Uterus (tissue), 4 donors: ENCODE measurements at places on chromosomes 4 and X.

GRCh38 chrX:25020905-25021449, 5.2 kb upstream of the ARX start:
- H3K27me3 ChIP-seq, result no peaks in the 10 kb centered on the region
- no peaks in the 10 kb centered on the region for H3K4me1 ChIP-seq
- H3K36me3 ChIP-seq, result no peaks in the 10 kb centered on the region

DNA sequence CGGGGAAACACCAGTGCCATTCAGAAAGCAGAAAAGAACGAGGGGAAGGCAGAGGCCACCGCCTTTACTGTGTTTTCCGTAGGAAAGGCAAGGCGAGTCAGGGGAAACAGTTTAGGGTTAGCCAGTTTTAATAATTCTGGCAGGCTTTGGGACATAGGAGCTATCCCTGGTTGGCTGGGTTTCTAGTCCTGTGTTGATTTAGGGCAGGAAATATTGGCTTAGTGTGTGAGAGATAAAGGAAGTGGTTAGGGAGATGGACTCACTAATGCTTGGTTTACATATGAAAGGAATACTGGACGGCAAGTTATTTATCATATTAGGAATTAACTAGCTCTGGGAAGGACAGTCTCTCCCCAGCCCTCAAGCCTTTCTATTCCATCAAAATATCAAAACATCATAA, 53.1 kb downstream of the SYNPO2 start:
- H3K4me3 ChIP-seq, result no peak overlapping the region
- H3K4me1 ChIP-seq, result peaks cover 13% of the 10 kb centered on the region
- H3K27ac ChIP-seq, result peak overlapping the region; percentile 65
- H3K27me3 ChIP-seq, result no peaks in the 10 kb centered on the region
- H3K36me3 ChIP-seq, result no peaks in the 10 kb centered on the region

DNA sequence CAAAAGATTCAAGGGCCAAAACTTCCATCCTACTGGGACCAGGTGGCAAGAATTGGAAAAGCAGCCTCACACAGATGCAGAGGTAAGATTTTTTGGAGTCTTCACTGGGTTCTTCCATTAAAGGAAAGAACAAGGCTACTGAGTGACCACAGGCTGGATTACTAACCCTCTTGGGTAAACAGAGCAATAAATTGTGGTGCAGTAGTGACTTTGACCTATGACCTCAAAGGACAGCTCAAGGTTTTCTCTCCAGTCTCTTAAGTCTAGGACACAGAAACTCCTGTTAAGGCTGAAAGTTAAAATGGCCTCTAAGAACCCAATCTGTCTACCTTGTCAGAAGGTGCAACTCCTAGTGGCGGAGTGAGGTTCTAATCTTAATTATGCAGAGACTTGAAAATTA, 464.9 kb downstream of the SMARCA1 start:
- no peaks in the 10 kb centered on the region for H3K4me1 ChIP-seq
- no peak for DNase-seq
- H3K4me3 ChIP-seq, result no peak overlapping the region
- H3K27ac ChIP-seq, result no peak overlapping the region
- H3K27me3 ChIP-seq, result no peaks in the 10 kb centered on the region

- H3K4me3 ChIP-seq, result no peak overlapping the region
- no peaks in the 10 kb centered on the region for H3K36me3 ChIP-seq
- no peaks in the 10 kb centered on the region for H3K4me1 ChIP-seq
- H3K27ac ChIP-seq, result no peak overlapping the region
- DNase-seq, result no peak
Observed at GRCh38 chr4:47088298-47088697, 56.9 kb downstream of the GABRB1 start.

DNA sequence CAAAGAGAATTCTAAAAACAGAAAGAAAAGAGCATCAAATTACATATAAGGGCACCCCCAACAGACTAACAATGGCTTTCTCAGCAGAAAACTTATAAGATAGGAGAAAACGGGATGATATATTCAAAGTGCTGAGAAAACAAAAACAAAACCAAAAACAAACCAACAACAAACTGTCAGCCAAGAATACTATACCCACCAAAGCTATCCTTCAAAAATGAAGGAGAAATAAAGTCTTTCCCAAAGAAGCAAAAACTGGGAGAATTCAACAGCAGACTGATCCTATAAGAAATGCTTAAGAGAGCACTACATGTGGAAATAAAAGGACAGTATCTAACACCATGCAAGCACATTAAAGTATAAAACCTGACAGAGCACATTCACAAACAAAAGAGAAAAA, 168.6 kb downstream of the NEK1 start:
- no peak for DNase-seq
- no peak overlapping the region for H3K4me3 ChIP-seq
- no peaks in the 10 kb centered on the region for H3K27me3 ChIP-seq
- no peak overlapping the region for H3K27ac ChIP-seq
- no peaks in the 10 kb centered on the region for H3K36me3 ChIP-seq
- no peaks in the 10 kb centered on the region for H3K4me1 ChIP-seq

- no peaks in the 10 kb centered on the region for H3K4me1 ChIP-seq
- H3K27me3 ChIP-seq, result no peaks in the 10 kb centered on the region
- DNase-seq, result no peak
- no peak overlapping the region for H3K27ac ChIP-seq
Observed at GRCh38 chrX:154902408-154902807, 16.3 kb downstream of the F8A1 start.

DNA sequence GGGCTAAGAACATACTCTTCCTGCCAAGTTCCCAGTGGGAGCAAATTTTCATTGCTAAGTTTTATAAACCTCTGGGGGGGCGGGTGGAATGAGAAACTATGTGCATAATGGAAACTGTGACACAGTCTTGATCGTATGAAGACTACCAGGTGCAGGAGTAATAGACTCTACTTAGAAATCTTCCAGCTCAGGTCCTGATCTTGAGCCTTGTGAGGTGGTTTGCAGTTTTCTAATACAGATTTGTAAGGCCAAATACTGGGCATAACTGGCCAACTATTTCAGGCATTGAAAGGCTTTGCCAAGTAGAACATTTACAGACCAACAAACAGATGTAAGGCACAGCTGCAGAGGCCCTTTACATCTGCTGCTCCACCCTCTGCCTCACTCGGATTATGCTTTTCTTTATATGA, 89.7 kb upstream of the CBR4 start:
- H3K27ac ChIP-seq, result peak overlapping the region; percentile 39
- H3K27me3 ChIP-seq, result no peaks in the 10 kb centered on the region
- H3K36me3 ChIP-seq, result no peaks in the 10 kb centered on the region
- H3K4me3 ChIP-seq, result no peak overlapping the region
- H3K4me1 ChIP-seq, result no peaks in the 10 kb centered on the region

- no peak overlapping the region for H3K4me3 ChIP-seq
- H3K36me3 ChIP-seq, result no peaks in the 10 kb centered on the region
- H3K27ac ChIP-seq, result no peak overlapping the region
- no peaks in the 10 kb centered on the region for H3K4me1 ChIP-seq
Observed at GRCh38 chr4:112061207-112061817, 83.9 kb upstream of the FAM241A start.

- DNase-seq, result peak; percentile 51
- H3K27me3 ChIP-seq, result no peaks in the 10 kb centered on the region
- no peak overlapping the region for H3K4me3 ChIP-seq
- no peaks in the 10 kb centered on the region for H3K36me3 ChIP-seq
Observed at GRCh38 chrX:39905538-39905891, 192.2 kb downstream of the BCOR start.

DNA sequence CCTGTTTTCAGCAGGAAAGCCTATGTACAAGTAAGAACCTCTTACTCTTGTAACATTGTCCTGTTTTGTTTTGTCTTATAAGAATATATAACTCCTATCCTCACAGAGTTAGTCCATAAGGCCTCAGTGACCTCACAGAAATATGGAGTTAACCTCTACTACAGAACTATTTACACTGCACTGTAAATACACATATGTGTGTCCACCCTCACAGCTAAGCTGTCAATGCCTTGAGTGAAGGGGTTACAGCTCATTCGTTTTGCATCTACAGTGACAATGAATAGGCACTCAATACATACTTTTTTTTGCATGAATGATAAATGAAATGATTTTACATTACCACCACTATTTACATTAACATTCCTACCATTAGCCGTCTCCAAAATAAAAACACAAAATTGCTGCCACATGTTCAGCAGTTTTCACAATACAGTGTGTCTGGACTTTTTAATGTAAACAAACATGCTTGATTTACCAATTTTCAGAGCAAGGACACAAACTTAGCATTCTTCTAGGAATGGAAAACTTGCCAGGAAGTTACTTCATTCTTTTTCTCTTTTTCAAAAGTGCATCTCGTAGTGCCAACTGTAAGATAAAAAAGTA, 9.5 kb upstream of the NAAA start:
- H3K36me3 ChIP-seq, result no peaks in the 10 kb centered on the region
- no peak for DNase-seq
- no peak overlapping the region for H3K27ac ChIP-seq
- H3K4me1 ChIP-seq, result no peaks in the 10 kb centered on the region
- no peaks in the 10 kb centered on the region for H3K27me3 ChIP-seq
- H3K4me3 ChIP-seq, result no peak overlapping the region

DNA sequence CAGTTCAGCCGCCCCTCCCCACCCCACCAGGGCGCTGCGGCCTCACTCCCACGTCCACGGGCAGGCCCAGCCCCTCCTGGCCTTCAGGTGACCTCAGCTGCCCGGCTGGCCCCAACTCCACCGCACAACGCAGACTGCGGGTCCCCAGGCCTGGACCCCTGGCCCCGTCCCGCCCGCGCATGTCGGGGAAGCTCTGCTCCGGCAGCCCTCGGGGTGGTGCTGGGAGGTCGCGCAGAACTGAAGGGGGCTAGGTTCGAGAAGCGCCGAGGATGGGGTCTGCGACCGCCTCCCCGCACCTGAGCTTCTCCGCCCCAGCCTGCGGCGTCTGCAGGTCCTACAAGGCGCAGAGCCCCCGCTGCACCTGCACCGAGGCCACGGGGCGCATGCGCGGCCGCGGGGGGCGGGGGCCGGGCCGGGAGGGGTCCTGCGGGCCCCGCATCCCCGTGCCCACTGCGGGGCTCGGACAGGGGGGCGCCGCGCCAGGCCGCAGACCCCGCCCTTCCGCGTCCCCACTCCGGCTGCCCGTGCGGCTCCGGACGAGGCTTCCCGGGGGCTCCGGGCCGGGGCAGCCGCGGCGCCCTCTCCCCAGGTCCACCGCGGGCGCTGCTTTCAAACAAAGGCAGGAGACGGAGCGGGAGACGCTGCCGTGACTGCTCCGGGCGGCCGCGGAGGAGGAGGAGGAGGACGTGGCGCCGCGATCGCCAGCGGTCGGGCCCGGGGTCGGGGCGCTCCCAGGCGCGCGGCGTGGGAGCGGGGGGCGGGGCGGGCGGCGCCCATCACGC, 672 bp upstream of the NAT8L start:
- no peak for DNase-seq
- peaks cover 19% of the 10 kb centered on the region for H3K27me3 ChIP-seq
- peak overlapping the region; percentile 35 for H3K4me3 ChIP-seq
- no peak overlapping the region for H3K27ac ChIP-seq
- no peaks in the 10 kb centered on the region for H3K4me1 ChIP-seq

DNA sequence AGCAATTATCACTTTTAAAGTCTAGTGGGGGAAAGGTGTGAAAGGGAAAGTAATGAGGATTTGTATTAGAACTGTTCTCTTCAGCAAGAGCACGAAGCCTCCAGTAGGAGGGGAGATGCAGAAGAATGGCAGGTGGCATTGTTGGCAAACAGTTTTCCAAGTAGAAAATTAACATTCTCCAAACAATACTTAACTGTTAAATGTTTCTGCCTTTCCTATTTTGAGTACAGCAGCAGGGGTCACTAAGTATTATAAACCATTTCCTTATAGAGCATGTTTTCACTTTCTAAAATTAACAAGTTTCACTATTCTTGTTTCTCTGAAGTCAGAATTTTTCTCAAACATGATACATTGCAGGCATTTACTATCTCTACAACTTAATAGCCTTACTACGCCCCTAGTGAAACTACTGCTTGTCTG, 58.7 kb downstream of the LEF1 start:
- no peak for DNase-seq
- H3K4me3 ChIP-seq, result no peak overlapping the region
- no peaks in the 10 kb centered on the region for H3K36me3 ChIP-seq
- no peaks in the 10 kb centered on the region for H3K27me3 ChIP-seq

- no peak for DNase-seq
- no peaks in the 10 kb centered on the region for H3K27me3 ChIP-seq
- H3K36me3 ChIP-seq, result no peaks in the 10 kb centered on the region
- no peak overlapping the region for H3K27ac ChIP-seq
- H3K4me3 ChIP-seq, result no peak overlapping the region
Observed at GRCh38 chr4:176270669-176271068, 1.6 kb upstream of the ASB5 start.

GRCh38 chr4:7291372-7292114, 99.2 kb downstream of the SORCS2 start:
- no peaks in the 10 kb centered on the region for H3K4me1 ChIP-seq
- peak; percentile 31 for DNase-seq
- no peak overlapping the region for H3K4me3 ChIP-seq
- no peak overlapping the region for H3K27ac ChIP-seq

DNA sequence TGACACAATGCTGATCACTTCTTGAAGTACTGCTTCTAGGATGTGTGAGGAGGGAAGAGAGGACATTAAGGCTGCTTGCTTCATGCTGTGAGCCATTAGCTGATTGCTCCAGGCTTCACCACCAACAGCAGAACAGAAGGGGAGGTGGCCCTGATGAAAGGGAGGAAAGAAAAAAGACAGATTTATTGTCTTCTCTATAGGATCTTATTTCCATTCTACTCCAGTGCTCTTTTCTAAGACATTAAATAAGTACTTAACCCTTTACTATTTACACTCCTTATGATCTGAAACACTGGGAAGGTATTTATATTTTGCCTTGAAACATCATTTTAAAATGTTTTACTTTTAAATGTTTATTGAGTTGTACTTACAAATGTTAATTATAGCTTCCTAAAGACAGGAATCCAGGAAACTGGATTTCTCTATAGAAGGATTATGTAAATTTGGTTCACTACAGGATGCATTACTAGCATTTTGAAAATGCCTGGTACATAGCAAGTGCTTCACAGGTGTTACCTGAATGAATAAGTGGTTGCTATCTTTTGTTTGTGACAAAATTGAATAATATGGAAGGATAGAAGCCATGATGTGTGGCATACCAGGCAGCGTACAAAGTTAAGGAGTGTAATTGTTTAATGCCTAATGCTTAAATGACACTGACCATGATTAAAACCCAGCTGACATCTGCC, 680.9 kb upstream of the ATOH1 start:
- no peak overlapping the region for H3K27ac ChIP-seq
- H3K27me3 ChIP-seq, result no peaks in the 10 kb centered on the region
- DNase-seq, result no peak

DNA sequence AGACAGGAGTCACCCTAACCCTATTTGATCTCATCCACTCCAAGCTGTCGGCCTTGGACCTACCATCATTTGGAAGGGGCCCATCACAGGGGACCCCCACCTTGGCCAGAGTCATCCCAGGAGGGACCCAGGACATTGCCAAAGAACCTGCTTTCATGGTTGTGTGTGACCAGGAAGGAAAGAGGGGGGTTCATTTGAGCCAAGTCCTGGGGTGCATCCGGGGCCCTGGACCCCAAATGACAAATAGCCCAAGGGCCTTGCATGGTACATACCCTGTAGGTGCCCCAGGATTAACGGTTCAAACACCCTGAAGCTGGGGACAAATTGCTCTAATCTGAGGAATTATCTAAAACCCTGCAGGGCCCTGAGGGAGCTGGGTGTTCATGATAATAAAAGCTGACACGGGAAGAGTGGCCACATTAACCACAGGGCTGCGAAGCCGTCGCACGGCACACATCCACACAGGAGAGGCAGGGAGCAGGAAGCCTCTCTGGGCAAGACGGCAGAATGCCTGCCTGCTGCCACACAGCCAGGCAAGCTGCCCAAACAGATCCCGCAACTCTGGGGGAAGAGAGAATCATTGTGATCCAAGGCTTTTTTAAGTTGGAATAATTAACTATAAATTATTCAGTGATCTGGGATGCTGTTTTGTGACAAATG, 28.2 kb upstream of the PPP2R2C start:
- H3K36me3 ChIP-seq, result no peaks in the 10 kb centered on the region
- no peaks in the 10 kb centered on the region for H3K27me3 ChIP-seq
- no peaks in the 10 kb centered on the region for H3K4me1 ChIP-seq
